ENCODE measurements at places on chromosomes 12 and 14. TPM values are rescaled to one million over a fixed set of nuclear protein-coding genes. Genes with fewer than 3 reads are reported as not detected.
A peak's percentile ranks its signal among the peaks of the same experiment; 100 is the strongest.

NR4A1 gene
- total RNA-seq = 23.4 TPM

GRCh38 chr14:85728476-85729065 lies 198.6 kb downstream of the FLRT2 start:
- H3K27ac ChIP-seq = no peak overlapping the region
- no peaks in the 10 kb centered on the region for H3K27me3 ChIP-seq
- DNase-seq = no peak
- H3K4me3 ChIP-seq = no peak overlapping the region

DNA sequence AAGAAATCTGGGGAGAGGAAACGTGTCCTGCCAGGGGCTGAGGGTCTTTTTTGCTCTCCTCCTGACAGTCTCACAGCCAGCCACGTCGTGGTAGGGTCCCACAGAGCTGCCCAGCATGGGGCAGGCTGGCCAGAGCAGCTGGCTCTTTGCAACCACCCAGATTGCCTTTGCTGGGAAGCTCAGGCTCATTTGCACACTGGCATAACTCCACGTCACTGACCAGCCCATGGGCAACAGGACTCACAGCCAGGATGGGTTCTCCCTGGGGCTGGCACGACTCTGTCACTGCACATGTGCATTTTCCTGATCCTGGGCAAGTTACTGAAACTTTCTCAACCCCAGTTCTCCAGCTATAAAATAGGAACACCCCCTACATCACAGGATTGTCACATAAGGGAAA lies 242.2 kb downstream of the DPF3 start:
- DNase-seq = no peak
- no peaks in the 10 kb centered on the region for H3K4me1 ChIP-seq
- no peaks in the 10 kb centered on the region for H3K36me3 ChIP-seq
- no peak overlapping the region for H3K4me3 ChIP-seq

GRCh38 chr12:16385782-16386646 lies 38.6 kb downstream of the MGST1 start:
- no peaks in the 10 kb centered on the region for H3K27me3 ChIP-seq
- H3K36me3 ChIP-seq = no peaks in the 10 kb centered on the region
- no peak for DNase-seq
- H3K27ac ChIP-seq = no peak overlapping the region
- H3K4me1 ChIP-seq = no peaks in the 10 kb centered on the region
- H3K4me3 ChIP-seq = no peak overlapping the region

DNA sequence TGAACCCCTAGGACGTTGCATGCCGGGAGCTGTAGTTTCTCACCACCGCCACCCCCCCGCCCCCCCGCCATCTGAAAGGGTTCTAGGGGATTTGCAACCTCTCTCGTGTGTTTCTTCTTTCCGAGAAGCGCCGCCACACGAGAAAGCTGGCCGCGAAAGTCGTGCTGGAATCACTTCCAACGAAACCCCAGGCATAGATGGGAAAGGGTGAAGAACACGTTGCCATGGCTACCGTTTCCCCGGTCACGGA lies 501 bp upstream of the HSP90B1 start:
- H3K36me3 ChIP-seq = peaks cover 22% of the 10 kb centered on the region
- H3K27ac ChIP-seq = peak overlapping the region; percentile 93
- no peaks in the 10 kb centered on the region for H3K27me3 ChIP-seq
- no peak for DNase-seq
- H3K4me1 ChIP-seq = peaks cover 55% of the 10 kb centered on the region

DNA sequence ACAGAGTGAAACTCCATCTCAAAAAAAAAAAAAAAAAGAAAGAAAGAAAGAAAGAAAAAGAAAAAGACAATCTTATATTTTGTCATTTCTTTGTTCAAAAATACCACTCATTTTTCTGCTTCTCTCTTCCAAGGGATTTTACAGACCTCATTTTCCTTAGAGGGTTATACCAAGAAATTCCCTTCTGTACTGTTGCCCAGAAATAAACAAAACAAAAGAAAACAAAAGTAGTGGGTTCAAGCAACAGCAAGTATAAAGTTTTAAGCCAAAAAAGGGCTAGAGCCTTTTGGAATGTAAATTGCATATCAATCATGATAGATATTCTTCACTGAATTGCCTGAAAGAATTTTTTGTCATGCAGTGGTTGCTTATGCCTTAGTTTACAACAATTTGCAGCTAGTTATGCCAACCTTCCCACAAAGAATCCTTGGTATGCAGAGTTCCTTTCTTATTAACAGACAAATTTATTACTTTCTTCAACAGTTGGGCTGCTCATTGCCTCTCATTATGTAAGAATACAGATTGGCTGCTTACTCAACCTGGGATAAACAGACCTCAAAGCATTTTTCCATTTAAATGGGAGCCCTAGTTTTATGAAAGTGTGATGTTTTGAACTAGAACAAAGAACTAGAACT lies 129.1 kb upstream of the PPFIA2 start:
- H3K27ac ChIP-seq = no peak overlapping the region
- no peaks in the 10 kb centered on the region for H3K27me3 ChIP-seq
- no peak for DNase-seq
- H3K36me3 ChIP-seq = no peaks in the 10 kb centered on the region
- no peak overlapping the region for H3K4me3 ChIP-seq

- DNase-seq = no peak
- H3K27me3 ChIP-seq = peaks cover 3% of the 10 kb centered on the region
- H3K36me3 ChIP-seq = no peaks in the 10 kb centered on the region
- H3K4me3 ChIP-seq = no peak overlapping the region
- no peak overlapping the region for H3K27ac ChIP-seq
- H3K4me1 ChIP-seq = peaks cover 6% of the 10 kb centered on the region
These were observed 5.1 kb upstream of the LEMD3 start for GRCh38 chr12:65164244-65164643.

GRCh38 chr12:9736936-9737705 lies 4.2 kb upstream of the CLECL1 start:
- no peak overlapping the region for H3K27ac ChIP-seq
- no peak for DNase-seq
- H3K27me3 ChIP-seq = no peaks in the 10 kb centered on the region

- no peak overlapping the region for H3K4me3 ChIP-seq
- no peak overlapping the region for H3K27ac ChIP-seq
- no peak for DNase-seq
- no peaks in the 10 kb centered on the region for H3K36me3 ChIP-seq
- no peaks in the 10 kb centered on the region for H3K4me1 ChIP-seq
These were observed 250.0 kb upstream of the E2F7 start for GRCh38 chr12:77315407-77315806.

- H3K4me3 ChIP-seq = no peak overlapping the region
- H3K36me3 ChIP-seq = no peaks in the 10 kb centered on the region
- H3K4me1 ChIP-seq = no peaks in the 10 kb centered on the region
- H3K27me3 ChIP-seq = no peaks in the 10 kb centered on the region
- DNase-seq = no peak
These were observed 153.4 kb downstream of the DPF3 start for GRCh38 chr14:72740504-72740961.

- no peaks in the 10 kb centered on the region for H3K4me1 ChIP-seq
These were observed 10.4 kb upstream of the STRN3 start for GRCh38 chr14:31036552-31036951.

CLEC2A gene
- total RNA-seq = not detected

SERPINA3 gene
- total RNA-seq = not detected

DNA sequence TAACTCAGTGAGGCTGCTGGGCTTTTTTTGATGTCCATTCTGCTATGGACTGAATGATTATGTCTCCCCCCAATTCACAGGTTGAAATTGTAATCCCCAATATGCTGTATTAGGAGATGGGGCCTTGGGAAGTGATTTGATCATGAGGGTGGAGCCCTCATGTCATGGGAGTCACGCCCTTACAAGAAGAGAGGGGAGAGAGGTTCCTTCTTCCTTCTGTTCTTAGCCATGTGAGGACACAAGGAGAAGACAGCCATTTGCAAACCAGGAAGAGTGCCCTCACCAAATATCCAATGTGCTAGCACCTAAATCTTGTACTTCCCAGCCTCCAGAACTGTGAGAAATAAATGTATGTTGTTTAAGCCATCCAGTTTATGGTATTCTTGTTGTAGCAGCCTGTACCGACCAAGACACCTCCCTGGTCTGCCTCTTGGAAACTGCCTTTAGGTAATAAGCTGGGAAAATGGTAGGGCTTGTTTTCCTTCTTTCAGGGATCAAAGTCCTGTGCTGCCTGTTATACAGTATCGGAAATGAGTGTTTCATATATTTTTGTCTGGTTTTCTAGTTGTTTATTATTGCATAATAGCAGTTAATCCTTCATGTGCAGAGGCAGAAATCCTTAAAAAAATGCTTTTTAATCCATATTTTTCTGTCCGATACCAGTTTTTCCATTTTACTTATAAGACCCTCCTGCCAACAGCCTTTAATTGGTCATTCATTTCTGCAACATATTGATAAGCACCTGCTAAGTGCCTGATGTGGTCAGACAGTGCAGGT lies 16.3 kb downstream of the BORCS5 start:
- no peak overlapping the region for H3K27ac ChIP-seq
- peaks cover 4% of the 10 kb centered on the region for H3K36me3 ChIP-seq
- H3K4me1 ChIP-seq = no peaks in the 10 kb centered on the region
- H3K4me3 ChIP-seq = no peak overlapping the region
- DNase-seq = no peak
- no peaks in the 10 kb centered on the region for H3K27me3 ChIP-seq

- H3K4me3 ChIP-seq = no peak overlapping the region
- H3K36me3 ChIP-seq = no peaks in the 10 kb centered on the region
- DNase-seq = no peak
- H3K4me1 ChIP-seq = no peaks in the 10 kb centered on the region
These were observed 96.8 kb upstream of the PKP2 start for GRCh38 chr12:32993404-32993803.

PROX2 gene
- 0.24 TPM for total RNA-seq

DNA sequence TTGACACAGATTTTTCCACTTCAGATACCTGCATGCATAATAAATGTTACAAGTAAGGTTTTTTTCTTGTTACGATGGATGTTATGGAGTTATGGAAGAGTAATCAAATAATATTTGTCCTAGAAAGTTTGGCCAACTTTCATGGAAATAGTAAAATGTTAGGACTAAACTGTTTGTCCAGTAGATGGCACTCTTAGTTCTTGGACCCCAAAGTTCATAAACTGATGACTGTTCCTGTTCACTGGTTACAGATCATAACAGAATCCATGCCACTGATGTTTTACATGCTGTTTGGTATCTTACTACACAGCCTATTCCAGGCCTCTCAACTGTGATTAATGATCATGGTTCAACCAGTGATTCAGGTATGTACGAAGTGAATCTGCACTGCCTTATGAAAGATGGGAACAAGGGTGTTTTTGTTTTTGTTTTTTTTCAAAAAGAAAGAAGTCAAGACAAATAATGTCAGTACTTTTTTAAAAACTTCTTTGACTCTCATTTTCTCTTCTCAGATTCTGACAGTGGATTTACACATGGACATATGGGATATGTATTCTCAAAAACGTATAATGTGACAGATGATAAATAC lies 48.8 kb upstream of the SLCO1C1 start:
- H3K4me1 ChIP-seq = no peaks in the 10 kb centered on the region
- H3K36me3 ChIP-seq = no peaks in the 10 kb centered on the region
- no peak overlapping the region for H3K4me3 ChIP-seq
- no peaks in the 10 kb centered on the region for H3K27me3 ChIP-seq

- H3K36me3 ChIP-seq = no peaks in the 10 kb centered on the region
- no peaks in the 10 kb centered on the region for H3K27me3 ChIP-seq
- no peak overlapping the region for H3K4me3 ChIP-seq
- H3K27ac ChIP-seq = no peak overlapping the region
- no peaks in the 10 kb centered on the region for H3K4me1 ChIP-seq
- no peak for DNase-seq
These were observed 165.2 kb downstream of the TSPAN9 start for GRCh38 chr12:3242199-3242863.

SLC6A13 gene
- 0.31 TPM for total RNA-seq

DNA sequence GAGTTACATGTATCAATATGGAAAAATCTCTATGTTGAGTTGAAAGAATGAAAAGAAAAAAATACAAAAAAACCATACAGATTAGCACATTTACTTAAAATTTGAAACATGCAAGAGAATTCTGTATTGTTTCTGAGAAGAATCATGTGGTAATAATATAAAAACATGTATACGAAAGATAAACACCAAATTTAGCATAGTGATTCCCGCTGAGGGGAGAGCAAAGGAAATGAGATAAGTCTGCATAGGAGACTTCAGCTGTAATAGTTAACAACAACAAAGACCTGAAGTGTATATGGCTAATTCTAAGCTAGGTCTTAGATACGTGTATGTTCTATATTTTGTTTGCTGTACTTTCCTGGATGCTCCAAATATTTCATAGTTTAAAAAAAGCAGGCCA lies 46.5 kb downstream of the FNTB start:
- no peak for DNase-seq
- no peaks in the 10 kb centered on the region for H3K4me1 ChIP-seq
- H3K4me3 ChIP-seq = no peak overlapping the region
- no peak overlapping the region for H3K27ac ChIP-seq
- peaks cover 5% of the 10 kb centered on the region for H3K36me3 ChIP-seq
- no peaks in the 10 kb centered on the region for H3K27me3 ChIP-seq

- no peaks in the 10 kb centered on the region for H3K4me1 ChIP-seq
- no peak overlapping the region for H3K27ac ChIP-seq
- no peak for DNase-seq
- H3K36me3 ChIP-seq = no peaks in the 10 kb centered on the region
These were observed 127.6 kb upstream of the ARID2 start for GRCh38 chr12:45601888-45602287.

LGALS3 gene
- 55.1 TPM for total RNA-seq

NRL gene
- total RNA-seq = 1.5 TPM

DNA sequence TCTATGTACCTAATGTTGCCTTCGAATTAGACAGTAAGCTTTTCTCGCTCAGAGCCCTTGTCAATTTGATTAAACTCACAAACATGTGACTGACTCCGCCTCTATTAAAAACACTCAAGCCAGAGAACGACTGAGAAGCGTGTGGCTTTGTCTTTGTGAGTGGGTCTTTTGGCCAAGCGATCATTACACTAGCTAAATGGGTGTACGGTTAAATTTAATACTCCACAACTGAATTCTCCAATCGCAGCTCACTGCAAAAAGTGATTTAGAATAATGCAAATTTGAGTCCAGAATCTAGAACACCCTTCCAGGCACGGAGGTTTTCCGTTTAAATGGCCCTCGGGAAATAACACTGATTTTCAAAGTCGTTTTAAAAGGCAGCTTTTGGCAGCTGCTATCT lies 253.7 kb downstream of the EFCAB11 start:
- no peaks in the 10 kb centered on the region for H3K27me3 ChIP-seq
- H3K4me3 ChIP-seq = peak overlapping the region; percentile 68
- no peak for DNase-seq
- H3K36me3 ChIP-seq = no peaks in the 10 kb centered on the region
- H3K4me1 ChIP-seq = peaks cover 28% of the 10 kb centered on the region

DNA sequence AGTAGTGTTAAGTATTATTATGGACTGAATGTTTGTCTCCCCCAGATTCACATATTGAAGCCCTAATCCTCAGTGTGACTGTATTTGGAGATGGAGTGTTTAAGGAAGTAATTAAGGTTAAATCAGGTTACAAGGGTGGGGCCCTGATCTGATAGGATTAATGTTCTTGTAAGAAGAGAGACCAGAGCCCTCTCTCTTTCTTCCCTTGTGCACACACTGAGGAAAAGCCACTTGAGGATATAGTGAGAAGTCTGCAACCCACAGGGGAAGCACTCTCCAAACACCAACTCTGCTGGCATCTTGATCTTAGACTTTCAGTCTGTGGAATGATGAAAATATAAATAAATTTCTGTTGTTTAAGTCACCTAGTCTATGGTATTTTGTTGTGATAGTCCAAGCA lies 2.2 kb upstream of the KLRG1 start:
- H3K36me3 ChIP-seq = no peaks in the 10 kb centered on the region
- H3K27ac ChIP-seq = no peak overlapping the region
- H3K4me3 ChIP-seq = peak overlapping the region; percentile 49
- H3K4me1 ChIP-seq = peaks cover 61% of the 10 kb centered on the region

All from CD8-positive, alpha-beta memory T cell (primary cell).